ENCODE measurements at places on chromosomes 16 and 17.

DNA sequence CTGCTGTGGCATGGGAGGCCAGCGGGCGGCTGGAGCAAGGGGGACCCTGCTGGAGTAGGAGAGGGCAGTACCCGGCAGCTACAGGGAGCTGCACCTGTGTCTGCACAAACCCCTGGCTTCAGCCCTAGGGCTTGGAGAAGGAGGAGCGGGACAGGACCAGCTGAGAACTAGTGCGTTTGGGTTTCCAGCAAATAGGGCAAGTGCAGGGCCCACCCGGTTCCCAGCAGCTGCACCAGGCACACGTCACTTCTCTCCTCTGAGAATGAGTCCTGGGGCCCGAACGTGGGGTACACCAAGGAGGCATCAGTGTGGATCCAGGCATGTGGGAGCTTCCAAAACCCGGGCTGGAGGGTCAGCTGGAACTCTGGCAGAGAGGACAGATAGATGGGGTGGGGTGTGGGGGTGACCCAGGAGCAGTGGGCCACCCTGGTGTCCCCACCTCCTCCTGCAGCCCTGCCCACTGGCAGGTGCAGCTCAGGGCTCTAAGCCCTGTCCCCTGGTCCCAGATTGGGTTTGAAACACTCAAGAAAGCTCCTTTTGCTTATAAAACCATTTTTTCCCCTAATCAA, 5.6 kb downstream of the C16orf89 start:
- DNase-seq: no peak

DNA sequence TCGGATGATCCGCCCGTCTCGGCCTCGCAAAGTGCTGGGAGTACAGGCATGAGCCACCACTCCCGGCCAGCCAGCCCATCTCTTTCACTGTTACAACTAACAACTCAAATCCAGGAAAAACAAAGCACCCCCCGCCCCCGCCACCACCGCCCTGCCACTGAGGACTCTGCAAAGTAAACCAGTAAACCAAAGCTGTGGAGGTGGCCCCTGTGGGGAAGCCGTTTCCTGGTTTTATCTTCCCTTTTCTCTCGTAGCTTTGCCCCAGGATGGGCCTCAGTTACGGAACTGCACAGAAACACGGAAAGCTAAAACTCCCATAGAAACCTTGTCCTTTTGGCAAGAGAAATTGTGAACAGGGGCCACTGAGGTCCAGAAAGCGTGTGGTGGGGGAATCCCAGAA, 17.5 kb downstream of the CHMP6 start:
- no peak for DNase-seq

DNA sequence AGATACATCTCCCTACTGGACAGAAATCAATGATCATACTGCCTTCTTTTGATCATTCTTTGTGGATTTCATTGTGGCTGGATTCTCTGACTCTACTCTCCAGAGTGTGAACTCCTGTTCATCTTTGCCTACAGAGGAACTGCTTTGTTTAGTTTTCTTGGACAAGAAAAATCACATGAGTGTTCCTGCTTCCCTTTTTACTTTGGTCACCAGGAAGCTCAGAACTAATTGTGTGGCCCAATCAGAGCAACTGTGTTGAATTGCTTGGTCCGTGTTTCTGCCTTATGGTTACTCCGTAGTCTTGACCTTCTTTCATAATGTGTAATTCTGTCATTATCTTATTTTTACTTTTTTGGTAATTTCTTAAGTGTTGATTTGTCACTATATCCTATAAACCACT, 97.0 kb downstream of the MAF start:
- DNase-seq: no peak

GRCh38 chr17:45747911-45748310, 36.2 kb upstream of the CRHR1 start:
- DNase-seq: no peak

GRCh38 chr17:73952480-73953205, 250.8 kb upstream of the RPL38 start:
- no peak for DNase-seq

DNA sequence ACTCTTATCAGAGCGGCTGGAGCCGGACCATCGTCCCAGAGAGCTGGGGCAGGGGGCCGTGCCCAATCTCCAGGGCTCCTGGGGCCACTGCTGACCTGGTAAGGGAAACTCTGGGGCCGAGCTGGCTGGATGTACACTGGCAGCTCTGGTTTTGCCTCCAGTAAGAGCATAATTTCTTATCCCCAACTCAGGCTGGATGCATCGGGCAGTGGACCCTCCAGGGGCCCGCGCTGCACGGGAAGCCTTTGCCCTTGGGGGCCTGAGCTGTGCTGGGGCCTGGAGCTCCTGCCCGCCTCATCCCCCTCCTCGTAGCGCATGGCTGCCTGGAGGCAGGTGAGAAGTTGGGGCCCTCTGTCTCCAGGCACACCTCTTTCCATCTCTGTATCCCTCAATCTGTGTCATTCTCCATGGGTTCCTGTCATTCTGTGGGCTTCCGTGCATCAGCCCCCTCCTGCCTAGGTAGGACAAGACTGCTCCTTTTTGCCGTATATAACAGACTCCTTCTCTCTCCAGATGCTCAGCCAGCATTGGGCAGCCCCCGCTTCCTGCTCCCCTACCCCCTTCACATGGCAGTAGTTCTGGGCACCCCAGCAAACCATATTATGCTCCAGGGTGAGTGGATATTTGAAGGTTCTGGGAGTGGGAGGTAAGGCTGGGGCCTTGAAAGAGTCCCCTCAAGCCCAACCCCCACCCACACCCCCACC, 9.4 kb upstream of the TMEM88 start:
- no peak for DNase-seq

DNA sequence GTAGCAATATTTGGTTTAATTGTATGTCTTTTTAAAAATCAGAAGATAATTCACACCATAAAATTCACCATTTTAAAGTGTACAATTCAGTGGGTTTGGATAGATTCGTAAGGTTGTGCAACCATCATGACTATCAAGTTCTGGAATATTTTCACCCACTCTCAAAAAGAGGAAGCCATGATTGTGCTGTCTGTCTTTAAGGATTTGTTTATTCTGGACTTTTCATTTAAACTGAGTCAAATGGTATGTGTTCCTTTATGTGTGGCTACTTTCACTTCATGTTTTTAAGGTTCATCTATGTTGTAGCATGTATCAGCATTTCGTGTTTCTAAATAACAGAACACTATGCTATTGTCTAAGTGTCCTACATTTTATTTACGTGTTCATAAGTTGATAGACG, 68.1 kb upstream of the CPHXL start:
- no peak for DNase-seq

- DNase-seq: no peak
Observed at GRCh38 chr17:7307686-7308624, 527 bp downstream of the EIF5A start.

DNA sequence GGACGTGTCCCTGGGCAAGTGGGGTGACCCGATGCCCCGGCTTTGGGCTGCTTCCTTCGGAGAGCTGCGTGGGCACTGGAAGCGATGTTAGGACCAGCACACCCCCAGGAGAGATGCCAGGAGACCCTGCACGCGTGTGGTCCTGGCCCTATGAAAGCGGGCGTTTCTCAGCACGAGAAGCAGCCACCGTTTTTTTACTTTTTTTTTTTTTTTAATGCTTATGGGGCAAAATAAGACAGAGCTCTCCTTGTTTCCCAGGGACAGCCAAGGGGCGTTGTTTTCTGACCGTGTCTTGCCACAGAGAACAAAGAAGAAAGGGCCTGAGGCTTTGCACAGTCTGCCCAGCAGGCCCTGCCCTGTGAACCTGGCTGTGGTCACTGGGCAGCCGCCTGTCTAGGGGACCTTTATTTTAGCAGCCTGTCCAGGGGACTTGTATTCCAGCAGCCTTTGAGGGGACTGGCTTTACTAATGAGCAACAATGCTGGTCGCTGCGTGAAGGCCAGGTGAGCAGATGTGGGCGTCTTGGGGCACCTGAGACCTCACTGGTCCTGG, 996 bp downstream of the SLC25A10 start:
- no peak for DNase-seq

DNA sequence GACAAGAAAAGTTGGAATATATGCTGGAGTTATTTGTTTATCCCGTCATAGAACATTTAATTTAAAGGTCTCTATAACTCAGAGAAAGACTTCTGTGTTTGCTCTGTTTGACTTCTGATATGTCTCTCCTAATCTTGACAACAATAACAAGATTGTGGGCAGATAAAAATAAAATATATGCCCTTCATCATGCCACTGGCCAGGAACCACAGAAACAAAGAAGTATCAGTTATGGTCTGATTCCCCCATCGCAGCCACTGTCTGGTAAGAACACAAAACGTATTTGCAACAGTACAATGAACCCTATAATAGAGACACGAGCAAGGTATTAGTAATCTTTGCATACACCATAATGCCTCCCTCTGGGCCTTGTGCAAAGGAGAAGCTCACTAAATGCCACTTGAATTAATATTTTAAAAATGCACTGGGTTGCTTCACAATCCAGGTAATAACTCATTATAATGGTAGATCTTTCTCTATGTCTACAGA, 1498.3 kb downstream of the CDH11 start:
- no peak for DNase-seq

- DNase-seq: no peak
Observed at GRCh38 chr17:3675886-3676285, 7.3 kb downstream of the EMC6 start.

DNA sequence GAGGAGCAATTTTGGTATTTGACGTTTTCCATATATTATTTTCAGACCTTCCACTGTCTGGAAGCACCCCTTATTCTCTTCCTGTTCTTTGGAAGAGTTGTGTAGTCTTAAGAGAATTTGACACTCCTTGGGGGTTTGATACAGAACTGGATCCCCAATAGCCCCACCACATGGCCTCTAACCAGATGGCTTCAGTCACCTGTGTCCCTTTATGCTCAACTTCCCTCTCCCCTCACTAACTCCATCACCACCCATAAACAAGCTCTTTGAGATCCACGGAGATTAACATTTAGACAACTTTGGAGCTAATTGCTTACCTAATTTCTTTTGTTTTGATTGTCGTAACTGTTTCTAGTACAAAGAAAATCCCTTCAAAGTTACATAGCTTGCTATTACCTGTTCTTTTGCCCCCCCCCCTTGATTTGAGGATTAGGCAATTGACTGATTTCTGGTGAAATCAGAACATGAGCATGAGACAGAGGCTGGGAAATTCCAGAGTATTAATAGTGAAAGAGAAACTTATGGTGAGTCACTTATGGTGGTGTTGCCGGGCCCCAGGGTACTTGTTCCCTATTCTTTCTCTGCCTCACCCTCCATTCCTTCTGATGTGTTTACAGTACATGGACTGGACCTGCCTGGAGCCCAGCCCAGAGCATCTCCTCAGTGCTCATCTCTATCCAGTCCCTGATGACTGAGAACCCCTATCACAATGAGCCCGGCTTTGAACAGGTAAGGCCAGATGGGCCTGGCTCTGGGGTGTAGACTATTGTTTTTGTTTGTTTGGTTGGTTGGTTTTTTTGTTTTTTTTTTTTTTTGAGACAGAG, 7.5 kb downstream of the UBE2Z start:
- DNase-seq: peak; percentile 73

DNA sequence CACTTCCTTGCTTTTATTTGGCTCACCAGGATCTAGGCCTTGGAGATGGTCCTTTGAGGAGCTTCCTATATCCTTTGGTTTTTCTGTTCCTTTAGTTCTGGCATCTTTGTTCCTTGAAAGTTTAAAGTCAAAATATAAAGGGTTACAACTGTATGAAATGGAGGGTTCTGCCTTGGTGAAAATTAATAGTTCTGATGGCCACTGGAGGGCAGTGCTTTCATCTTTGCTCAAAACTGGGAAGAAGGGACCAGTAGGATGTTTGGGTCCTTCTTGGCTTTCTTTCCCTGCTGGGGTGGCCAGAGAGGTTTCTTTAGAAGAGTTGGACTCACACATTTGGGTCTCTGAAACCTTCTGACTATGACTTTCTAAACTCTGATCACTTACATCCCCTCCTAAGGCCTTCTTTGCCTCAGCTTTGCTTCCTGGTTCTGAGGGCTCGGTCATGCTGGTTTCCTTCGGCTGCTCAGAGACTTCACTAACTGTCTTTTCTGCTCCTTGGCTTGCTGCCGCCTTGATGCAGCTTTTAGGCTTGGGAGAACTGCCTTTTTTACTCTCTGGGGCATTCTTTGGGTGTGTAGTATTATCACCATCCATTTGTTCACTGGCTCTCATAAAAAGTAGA, 10.9 kb upstream of the ITGA2B start:
- DNase-seq: no peak

GRCh38 chr17:6140728-6141330, 70.7 kb downstream of the WSCD1 start:
- no peak for DNase-seq

Data from hepatic stellate cell (primary cell).